ENCODE measurements at places on chromosomes 5 and 9.

- no peak for DNase-seq
These were observed 530 bp downstream of the RAPGEF1 start for GRCh38 chr9:131739133-131739958.

DNA sequence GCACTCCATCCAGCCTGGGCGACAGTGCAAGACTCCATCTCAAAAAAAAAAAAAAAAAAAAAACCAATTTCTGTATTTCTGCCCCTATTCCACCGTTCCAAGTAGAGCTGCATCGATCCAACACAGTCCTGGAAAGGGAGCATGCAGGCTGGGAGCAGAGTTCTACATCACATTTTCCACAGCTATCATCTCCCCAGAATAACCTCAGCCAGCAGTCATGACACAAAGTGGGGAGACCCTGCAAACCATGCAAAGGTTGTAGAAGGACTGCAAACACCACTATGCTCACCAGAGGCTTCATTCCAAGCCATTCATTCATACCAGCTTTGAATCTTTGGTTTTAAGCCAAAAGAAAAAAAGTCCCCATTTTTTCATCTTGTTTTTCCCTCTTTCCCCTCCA, 20.8 kb upstream of the ZNF354A start:
- DNase-seq = no peak

GRCh38 chr9:81082221-81082620, 607.1 kb downstream of the TLE1 start:
- DNase-seq = no peak

DNA sequence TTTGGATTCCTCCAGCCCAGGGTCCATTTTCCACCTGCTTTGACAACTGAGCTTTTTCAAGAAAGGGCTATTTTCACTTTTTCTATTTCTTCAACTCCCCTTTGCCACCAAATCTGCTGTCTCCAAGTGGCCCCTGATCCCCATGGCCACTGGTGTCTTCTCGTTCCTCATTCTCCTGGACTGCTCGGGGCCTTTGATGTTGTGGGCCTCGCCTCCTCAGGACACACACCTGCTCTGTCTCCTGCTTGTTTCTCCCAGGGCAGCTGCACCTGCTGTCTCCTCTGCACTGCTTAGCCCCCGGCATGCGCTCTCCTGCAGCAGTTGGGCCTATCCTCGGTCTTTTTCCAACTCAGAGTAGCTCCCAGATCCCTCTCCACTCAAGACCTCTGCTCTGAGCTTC, 16.3 kb upstream of the NANS start:
- DNase-seq = no peak

DNA sequence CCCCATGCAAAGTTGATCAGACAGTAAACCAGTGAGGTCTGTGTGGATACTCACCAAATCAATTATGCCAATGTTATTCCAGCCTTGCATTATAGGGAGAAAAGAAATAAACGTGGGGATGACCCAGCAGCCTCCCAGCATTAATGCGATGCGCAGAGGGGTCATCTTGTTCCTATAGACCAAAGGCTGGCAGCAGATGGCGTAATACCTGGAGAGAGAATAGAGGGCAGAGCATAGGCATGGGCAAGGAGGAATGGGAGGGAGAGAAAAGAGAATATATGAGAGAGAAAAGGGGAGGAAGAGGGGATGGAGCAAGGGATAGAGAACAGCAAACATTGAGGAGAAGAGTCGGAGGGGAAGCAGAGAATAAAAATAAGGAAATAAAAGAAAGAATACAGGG, 131.2 kb downstream of the HTR4 start:
- no peak for DNase-seq

DNA sequence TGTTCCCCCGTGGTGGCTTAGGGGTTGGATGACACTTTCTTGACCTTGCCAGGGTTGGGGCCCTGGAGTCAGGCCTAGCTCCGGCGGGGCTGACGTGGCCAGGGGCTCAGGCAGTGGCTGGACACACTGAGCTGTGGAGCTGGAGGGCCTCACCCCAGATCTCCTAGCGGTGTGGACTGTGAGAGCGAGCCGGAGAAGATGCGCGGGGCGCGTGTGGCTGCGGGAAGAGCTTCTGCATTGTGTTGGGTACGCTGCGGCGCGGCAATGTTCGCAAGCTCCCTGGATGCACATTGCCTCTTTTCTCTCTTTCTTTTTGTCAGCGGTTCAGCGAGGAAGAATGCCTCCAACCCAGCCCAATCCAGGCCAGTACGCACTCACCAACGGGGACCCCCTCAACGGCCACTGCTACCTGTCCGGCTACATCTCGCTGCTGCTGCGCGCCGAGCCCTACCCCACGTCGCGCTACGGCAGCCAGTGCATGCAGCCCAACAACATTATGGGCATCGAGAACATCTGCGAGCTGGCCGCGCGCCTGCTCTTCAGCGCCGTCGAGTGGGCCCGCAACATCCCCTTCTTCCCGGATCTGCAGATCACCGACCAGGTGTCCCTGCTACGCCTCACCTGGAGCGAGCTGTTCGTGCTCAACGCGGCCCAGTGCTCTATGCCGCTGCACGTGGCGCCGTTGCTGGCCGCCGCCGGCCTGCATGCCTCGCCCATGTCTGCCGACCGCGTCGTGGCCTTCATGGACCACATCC, 4.8 kb downstream of the NR2F1 start:
- DNase-seq = no peak

DNA sequence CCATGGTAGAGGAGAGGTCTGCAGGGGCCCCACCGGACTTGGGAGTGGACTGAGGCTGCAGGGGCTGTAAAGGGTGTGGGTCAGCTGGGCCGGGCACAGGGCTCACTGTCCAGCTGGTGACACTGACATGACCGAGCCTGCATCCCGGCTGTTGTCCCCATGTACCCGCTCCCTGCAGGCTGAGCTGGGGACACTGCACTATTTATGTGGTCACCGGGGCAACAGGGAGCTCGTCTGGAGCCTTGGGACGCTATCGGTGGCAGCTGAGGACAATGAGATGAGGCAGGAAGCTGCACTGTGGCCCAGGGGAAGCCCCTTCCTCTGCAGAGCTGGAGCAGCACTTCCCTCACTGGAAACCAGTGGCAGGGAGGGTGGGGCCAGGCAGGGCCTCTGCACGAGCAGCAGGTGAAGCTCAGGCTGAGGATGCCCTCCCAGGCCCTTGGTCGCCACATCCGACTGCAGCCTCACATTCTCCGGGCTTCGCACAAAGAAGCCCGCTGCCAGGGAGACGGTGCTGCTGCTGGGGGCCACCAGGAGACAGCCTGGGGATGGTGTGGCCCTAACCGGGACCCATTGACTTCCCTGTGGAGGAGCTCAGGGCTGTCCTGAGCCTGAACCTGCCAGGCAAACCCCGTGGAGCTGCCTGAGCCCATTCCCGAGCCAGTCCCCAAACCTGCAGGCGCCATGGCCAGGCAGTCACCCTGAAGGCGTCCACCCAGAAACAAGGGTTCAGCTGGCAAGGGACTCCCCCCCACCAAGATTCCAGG, 26.4 kb downstream of the ZDHHC11B start:
- peak; percentile 59 for DNase-seq

GRCh38 chr9:69759021-69759420, 790 bp downstream of the PTAR1 start:
- DNase-seq = no peak

DNA sequence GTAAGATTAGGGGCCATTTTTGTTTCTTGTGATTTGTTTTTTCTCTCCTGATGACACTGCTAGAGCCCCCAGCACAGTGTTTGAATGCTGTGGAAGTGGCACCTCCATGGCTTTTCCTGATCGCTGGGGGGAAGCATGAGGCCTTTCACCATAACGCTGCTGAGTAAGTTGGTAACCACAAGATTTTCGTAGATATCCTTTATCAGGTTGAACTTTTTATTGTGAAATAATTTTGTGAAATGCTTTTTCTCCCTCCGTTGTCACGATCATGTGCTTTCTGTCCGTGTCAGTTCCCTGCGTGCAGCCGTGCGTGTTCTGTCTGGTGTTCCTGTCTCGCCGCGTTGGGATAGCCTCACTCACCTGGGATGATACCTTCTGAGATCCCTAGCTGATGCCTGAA, 59.4 kb downstream of the EHMT1 start:
- DNase-seq = no peak

DNA sequence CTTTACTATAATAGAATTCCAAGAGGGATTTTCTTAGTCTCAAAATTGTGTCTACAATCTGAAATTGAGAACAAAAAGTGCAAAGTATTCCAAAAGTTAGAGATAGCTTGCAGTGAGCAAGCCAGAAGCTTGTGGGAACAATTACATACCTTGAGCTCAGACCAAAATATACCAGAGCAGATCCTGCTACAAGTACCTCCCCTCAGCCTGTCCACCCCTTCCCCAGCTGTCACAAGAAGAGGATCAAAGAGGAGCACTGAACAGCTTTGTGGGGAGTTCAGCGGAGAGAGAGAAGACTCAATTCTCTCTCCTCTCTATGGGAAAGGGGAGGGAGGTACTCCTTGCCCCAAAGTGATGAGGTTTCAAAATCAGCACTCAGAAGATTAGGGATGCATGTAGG, 869.2 kb upstream of the DMAC1 start:
- DNase-seq = no peak

DNA sequence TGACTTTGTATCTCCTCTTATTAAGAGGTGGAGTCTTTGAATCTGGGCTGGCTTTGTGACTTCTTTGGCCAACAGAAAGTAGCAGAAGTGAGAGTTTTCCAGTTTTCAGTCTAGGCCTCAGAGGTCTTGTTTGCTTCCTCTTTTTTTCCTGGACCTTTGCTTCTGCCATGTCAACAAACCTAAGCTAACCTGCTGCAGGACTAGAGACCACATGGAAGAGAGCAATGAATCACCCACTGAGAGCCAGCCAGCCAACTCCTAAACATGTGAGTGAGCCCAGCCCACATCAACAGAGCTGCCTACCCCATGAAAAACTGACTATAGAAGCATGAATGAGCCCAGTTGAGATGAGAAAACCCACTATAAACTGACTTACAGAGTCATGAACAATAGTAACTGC, 29.9 kb downstream of the MRPL22 start:
- no peak for DNase-seq

GRCh38 chr9:70429899-70430298, 15.4 kb upstream of the KLF9 start:
- no peak for DNase-seq

DNA sequence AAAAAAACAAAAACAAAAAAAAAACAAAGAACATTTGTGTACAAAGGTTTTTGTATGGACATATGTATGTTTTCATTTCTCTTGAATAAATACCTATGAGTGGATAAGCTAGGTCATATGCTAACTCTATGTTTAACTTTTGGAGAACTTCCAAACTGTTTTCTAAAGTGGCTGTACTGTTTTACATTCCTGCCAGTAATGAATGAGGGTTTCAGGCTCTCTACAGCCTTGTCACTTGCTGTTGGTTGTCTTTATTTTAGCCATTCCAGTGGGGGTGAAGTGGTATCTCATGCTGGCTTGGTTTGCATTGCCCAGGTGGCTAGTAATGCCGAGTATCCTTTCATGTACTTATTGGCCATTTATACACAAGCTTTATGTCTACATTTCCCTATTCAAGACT, 9.1 kb upstream of the TRIO start:
- DNase-seq = no peak

DNA sequence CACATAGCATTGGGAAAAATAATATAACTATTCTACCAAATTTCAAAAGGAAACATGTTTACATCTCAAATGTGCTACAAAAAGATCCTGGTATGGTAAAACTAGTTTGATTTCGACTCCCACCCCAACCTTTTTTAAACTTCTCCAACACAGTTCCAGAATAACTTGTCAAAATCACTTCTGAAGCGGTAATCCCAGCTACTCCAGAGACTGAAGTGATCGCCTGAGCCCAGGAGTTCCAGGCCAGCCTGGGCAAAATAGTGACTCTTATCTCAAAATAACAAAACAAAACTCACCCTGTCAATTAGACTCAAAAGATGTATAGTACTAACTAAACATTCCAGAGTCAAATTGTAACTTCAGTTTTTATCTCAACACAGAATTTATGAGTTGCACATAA, 71.3 kb upstream of the RNF38 start:
- DNase-seq = no peak

GRCh38 chr9:4020038-4020754, 279.7 kb downstream of the GLIS3 start:
- DNase-seq = no peak

DNA sequence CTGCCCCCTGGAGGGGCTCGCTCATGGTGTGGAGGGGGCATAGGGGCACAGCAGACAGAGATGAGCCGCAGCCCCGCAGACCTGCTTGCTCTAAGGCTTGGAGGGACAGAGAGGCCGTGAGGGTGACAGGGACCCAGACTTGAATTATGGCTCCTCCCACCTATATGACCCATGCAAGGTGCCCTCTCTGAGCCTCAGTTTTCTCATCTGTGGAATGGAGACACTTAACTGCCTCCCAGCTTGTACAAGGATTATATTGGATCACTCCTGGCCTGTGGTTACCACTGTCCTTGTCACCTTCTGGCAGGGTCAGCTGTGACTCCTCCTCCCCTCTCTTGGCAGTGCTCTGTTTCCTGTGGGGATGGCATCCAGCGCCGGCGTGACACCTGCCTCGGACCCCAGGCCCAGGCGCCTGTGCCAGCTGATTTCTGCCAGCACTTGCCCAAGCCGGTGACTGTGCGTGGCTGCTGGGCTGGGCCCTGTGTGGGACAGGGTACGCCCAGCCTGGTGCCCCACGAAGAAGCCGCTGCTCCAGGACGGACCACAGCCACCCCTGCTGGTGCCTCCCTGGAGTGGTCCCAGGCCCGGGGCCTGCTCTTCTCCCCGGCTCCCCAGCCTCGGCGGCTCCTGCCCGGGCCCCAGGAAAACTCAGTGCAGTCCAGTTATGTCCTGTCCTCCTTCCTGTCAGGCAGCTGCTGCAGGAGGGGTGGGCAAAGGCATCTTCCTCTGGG, 4.7 kb upstream of the CACFD1 start:
- no peak for DNase-seq

GRCh38 chr9:98385751-98386150, 130.3 kb upstream of the TBC1D2 start:
- DNase-seq = no peak

DNA sequence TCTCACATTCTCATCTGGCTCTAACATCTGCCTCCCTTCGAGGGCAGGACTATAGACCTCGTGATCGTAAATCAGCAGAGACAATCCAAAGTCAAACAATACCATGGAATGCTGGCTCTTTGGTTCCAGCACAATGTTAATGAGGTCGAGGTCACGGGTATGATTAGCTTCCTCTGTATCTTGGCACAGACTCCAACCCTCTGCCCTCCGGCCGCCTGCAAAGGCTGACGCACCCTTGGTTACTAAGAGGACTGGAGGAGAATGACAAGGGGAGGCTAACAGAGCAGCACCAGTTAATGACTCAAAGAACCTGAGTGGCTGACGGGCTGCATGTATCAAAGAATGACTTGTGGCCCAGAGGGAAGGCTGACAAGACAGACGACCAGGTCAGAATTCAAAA, 10.1 kb downstream of the LHFPL2 start:
- peak; percentile 96 for DNase-seq

GRCh38 chr5:78289911-78290310, 4.6 kb downstream of the AP3B1 start:
- DNase-seq = no peak

GRCh38 chr5:19488786-19489185, 499.2 kb downstream of the CDH18 start:
- DNase-seq = no peak

DNA sequence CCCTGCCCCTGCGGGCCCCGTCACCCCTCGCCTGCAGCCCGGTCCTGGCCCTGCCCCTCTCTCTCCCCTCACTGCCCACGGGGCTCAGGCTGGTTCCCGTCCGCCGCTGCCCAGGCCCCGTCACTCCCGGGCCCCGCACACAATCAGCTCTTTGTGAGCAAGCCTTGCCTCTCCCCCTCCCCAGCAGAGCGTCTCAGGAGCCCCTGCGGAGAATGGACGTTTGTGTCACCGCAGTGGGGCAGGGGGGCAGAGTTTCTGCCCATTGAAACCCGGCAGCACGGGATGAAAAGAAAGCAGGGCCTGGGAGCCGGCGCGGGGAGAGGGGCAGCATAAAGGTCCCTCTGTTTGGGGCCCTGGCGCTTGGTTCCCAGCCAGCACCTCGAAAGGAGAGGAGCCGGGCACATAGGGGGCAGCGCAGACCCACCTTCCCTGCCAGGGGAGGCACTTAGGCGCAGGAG, 13.5 kb upstream of the NUP214 start:
- no peak for DNase-seq
